ENCODE measurements at places on chromosomes 2 and 18.

- H3K4me3 ChIP-seq, result no peak overlapping the region
- H3K36me3 ChIP-seq, result peaks cover 87% of the 10 kb centered on the region
- H3K27ac ChIP-seq, result peak overlapping the region; percentile 44
- H3K27me3 ChIP-seq, result no peaks in the 10 kb centered on the region
- DNase-seq, result no peak
- H3K4me1 ChIP-seq, result peaks cover 56% of the 10 kb centered on the region
These were observed 8.6 kb downstream of the XRCC5 start for GRCh38 chr2:216117561-216118340.

DNA sequence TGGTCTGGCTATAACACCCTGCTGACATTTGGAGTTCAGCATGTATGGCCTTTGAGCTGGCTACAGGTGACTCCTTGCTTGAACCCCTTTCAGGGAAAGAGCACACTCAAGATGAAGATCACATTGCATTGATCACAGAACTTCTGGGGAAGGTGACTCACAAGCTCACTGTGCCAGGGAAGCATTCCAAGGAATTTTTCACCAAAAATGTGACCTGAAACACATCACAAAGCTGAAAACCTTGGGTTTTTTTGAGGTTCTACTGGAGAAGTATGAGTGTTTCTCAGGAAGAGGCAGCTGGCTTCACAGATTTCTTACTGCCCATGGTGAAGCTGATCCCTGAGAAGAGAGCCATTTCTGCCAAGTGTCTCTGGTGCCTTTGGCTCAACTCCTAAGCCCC, 879.0 kb downstream of the CBLN2 start:
- DNase-seq, result no peak
- H3K4me1 ChIP-seq, result no peaks in the 10 kb centered on the region
- no peaks in the 10 kb centered on the region for H3K27me3 ChIP-seq
- H3K4me3 ChIP-seq, result no peak overlapping the region

DNA sequence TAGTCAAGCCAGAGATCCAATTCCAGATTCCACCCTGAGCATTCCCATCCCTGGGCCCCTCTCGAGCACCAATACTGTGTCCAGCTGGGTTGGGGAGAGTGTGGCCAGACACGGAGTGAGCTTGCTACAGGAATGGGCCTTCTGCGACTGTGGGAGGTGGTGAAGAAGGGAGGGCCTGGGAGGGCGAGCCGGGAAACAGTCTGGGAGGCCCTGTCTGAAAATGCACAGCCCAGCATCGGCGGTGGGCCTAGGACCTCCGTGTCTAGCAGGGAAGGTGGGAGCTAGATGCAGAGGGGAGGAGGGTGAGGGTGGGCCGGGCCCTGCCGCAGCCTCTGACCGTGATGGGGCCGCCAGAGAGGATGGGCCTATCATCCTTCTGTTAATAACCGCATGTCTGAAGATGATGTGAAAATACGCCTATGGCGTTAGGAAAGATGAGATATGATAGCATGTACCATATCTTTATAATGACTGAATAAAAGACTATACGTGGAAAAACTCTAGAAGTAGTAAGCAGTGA, 1.9 kb upstream of the OTOS start:
- no peak overlapping the region for H3K27ac ChIP-seq
- DNase-seq, result no peak
- H3K4me3 ChIP-seq, result no peak overlapping the region
- H3K27me3 ChIP-seq, result no peaks in the 10 kb centered on the region
- H3K36me3 ChIP-seq, result no peaks in the 10 kb centered on the region
- no peaks in the 10 kb centered on the region for H3K4me1 ChIP-seq

DNA sequence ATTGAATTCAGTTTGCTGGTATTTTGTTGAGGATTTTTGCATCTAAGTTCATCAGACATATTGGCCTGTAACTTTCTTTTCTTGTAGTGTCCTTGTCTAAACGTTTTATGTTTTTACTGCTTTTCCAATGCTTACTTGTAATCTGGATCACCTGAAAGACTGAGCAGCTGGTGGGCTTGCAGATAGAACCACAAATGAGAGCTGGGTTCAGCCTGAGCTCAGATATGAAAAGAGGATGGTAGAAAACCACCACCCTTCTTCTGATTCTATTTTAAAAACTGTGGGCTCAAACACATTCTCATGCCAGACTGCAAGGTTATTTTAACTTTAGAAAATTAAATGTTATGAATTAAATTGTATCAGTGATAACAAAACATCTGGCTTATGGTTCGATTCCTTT, 70.8 kb downstream of the DDX18 start:
- no peaks in the 10 kb centered on the region for H3K4me1 ChIP-seq
- no peak for DNase-seq
- no peaks in the 10 kb centered on the region for H3K36me3 ChIP-seq
- no peak overlapping the region for H3K27ac ChIP-seq
- no peak overlapping the region for H3K4me3 ChIP-seq

GRCh38 chr2:8643250-8643995, 38.4 kb upstream of the ID2 start:
- no peaks in the 10 kb centered on the region for H3K27me3 ChIP-seq
- no peak for DNase-seq

- no peaks in the 10 kb centered on the region for H3K4me1 ChIP-seq
- peak overlapping the region; percentile 39 for H3K4me3 ChIP-seq
- H3K27me3 ChIP-seq, result peaks cover 93% of the 10 kb centered on the region
- H3K36me3 ChIP-seq, result no peaks in the 10 kb centered on the region
- H3K27ac ChIP-seq, result no peak overlapping the region
These were observed 107.4 kb upstream of the KCTD1 start for GRCh38 chr18:26655525-26656430.

DNA sequence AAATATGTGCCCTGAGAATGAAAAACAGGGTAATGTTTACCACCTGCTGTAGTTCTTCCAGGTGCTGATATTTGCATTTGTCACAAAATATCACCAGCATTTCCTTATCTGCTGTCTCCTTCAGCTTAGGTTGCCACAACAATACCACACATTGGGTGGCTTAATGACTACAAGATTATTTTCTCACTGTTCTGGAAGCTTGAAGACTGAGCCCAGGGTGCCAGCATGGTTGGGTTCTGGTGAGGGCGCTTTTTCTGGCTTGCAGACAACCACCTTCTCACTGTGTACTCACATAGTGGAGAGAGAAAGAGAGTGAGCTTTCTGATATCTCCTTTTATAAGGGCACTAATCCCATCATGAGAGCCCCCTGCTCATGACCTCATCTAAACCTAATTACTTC, 407.5 kb upstream of the RGPD4 start:
- no peaks in the 10 kb centered on the region for H3K27me3 ChIP-seq
- no peaks in the 10 kb centered on the region for H3K36me3 ChIP-seq
- no peak for DNase-seq
- no peaks in the 10 kb centered on the region for H3K4me1 ChIP-seq
- H3K4me3 ChIP-seq, result no peak overlapping the region

GRCh38 chr18:55579501-55580270, 8.3 kb downstream of the TCF4 start:
- peaks cover 30% of the 10 kb centered on the region for H3K4me1 ChIP-seq
- DNase-seq, result no peak
- H3K36me3 ChIP-seq, result peaks cover under 1% of the 10 kb centered on the region
- H3K27me3 ChIP-seq, result no peaks in the 10 kb centered on the region

- H3K36me3 ChIP-seq, result no peaks in the 10 kb centered on the region
- no peak overlapping the region for H3K4me3 ChIP-seq
- DNase-seq, result no peak
- no peak overlapping the region for H3K27ac ChIP-seq
- H3K27me3 ChIP-seq, result no peaks in the 10 kb centered on the region
These were observed 115.0 kb upstream of the CDCA7 start for GRCh38 chr2:173239644-173240043.

- H3K4me3 ChIP-seq, result no peak overlapping the region
- DNase-seq, result no peak
- no peaks in the 10 kb centered on the region for H3K27me3 ChIP-seq
- no peaks in the 10 kb centered on the region for H3K4me1 ChIP-seq
- no peak overlapping the region for H3K27ac ChIP-seq
- no peaks in the 10 kb centered on the region for H3K36me3 ChIP-seq
These were observed 77.9 kb upstream of the CD226 start for GRCh38 chr18:70025580-70025979.

GRCh38 chr2:161283926-161284325, 24.3 kb upstream of the PSMD14 start:
- H3K4me1 ChIP-seq, result peaks cover 12% of the 10 kb centered on the region
- H3K27me3 ChIP-seq, result no peaks in the 10 kb centered on the region
- no peak overlapping the region for H3K27ac ChIP-seq

- no peaks in the 10 kb centered on the region for H3K4me1 ChIP-seq
- no peak overlapping the region for H3K4me3 ChIP-seq
- H3K36me3 ChIP-seq, result no peaks in the 10 kb centered on the region
- peaks cover 7% of the 10 kb centered on the region for H3K27me3 ChIP-seq
- no peak overlapping the region for H3K27ac ChIP-seq
- DNase-seq, result no peak
These were observed 58.9 kb upstream of the TEX51 start for GRCh38 chr2:126839796-126840195.
